ENCODE measurements at places on chromosomes 5 and 9. TPM values are rescaled to one million over a fixed set of nuclear protein-coding genes. Genes with fewer than 3 reads are reported as not detected.

The TMEFF1 gene
- polyA plus RNA-seq, result 1.2 TPM

The TAF11L2 gene
- polyA plus RNA-seq, result not detected

The OR13D1 gene
- not detected for polyA plus RNA-seq

The OR1J2 gene
- not detected for polyA plus RNA-seq

The PRR7 gene
- polyA plus RNA-seq, result 0.88 TPM

The CCDC187 gene
- 3.0 TPM for polyA plus RNA-seq

The FIBCD1 gene
- polyA plus RNA-seq, result 0.64 TPM

The PCDHGC5 gene
- polyA plus RNA-seq, result 1.4 TPM

The CRB2 gene
- polyA plus RNA-seq, result 0.21 TPM

The SPINK4 gene
- not detected for polyA plus RNA-seq

The PNPLA7 gene
- 5.2 TPM for polyA plus RNA-seq

The BRINP1 gene
- polyA plus RNA-seq, result 0.11 TPM

The PCA3 gene
- 0.21 TPM for polyA plus RNA-seq

The TSSK1B gene
- polyA plus RNA-seq, result 0.06 TPM

- DNase-seq, result no peak
These were observed 58.3 kb downstream of the IZUMO3 start for GRCh38 chr9:24487250-24487861.

- DNase-seq, result no peak
These were observed 51.4 kb downstream of the SMARCA2 start for GRCh38 chr9:2066312-2067273.

DNA sequence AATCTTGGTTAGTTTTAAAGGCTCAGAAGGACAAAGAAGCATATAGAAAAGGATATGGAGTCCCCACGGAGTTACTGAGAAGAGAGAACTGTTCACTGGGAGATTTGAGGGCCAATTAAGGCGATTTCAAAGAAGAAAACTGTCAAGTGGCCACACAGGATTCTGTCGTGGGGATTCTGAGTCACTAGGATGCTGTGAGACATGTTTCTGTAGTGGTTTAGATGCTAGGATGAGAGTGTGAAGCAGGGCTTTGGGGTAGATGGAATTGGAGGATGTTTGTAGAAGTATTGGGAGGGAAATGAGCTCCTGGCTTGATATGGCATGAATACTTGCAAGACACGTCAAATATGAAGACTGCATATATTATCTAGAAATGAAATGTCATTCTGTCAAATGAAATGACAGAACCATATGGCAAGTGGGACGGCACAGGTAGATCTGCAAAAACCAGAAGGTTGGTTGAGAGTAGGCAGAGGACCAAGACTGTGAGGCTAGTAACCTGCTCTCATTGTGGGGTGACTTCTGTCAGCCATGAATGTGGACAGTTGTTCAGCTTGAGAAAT is 136.3 kb upstream of the SPRY4 start:
- no peak for DNase-seq

DNA sequence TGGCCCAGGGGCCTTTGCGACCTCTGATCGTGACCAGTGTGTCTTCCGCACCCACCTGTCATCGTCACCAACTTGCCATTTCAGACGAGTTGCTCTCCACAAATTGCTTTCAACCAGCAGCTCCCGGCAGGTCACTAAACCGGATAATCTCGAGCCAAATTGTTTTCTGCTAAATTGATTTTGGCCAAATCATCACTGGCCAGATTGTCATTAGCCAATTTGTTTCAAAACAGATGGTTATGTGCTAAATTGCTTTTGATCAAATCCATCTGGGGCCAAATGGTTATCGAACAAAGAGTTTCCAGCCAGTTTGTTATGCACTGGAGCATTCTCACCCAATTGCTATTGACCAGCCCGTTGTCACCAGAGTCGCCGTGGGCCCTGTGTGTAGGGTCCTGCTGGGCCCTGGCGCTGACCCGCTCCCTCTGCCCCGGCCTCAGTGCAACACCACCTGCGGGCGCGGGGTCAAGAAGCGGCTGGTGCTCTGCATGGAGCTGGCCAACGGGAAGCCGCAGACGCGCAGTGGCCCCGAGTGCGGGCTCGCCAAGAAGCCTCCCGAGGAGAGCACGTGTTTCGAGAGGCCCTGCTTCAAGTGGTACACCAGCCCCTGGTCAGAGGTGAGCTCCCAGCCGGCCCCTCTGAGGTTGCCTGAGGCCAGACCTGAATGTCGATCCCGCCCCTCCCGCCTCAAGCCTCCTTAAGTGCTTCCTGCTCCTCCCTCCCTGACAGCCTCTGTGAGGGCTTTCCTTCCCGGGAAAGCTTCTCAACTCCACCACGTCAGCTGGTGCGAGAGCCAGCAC is 35.6 kb downstream of the ADAMTSL2 start:
- DNase-seq, result no peak

DNA sequence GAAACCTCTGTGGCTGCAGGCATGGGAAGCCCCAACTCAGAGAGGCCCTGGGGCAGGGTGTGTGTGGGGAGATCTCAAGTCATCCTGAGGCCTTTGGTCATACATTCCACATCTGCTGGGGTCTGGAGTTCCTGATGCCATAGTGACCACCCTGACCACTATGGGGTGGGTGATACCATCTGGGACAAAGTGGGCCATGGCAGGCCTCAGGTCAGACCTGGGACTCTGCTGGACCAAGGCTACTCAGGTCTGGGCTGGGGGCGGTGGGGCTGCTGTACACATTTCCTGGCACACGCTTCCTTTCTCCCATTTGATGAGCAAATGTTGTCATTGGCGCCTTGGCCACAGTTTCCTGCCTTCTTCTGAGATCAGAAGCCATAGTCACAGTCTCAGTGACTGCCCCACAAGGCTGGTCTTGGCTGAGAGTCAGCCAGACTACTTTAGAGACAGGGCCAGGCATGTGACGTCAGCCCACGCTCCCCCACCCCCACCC is 15.1 kb upstream of the ACSL6 start:
- no peak for DNase-seq

- no peak for DNase-seq
These were observed 36.9 kb upstream of the TXN start for GRCh38 chr9:110293248-110293647.

- peak; percentile 68 for DNase-seq
These were observed 8.4 kb upstream of the PHYHD1 start for GRCh38 chr9:128912270-128912853.

DNA sequence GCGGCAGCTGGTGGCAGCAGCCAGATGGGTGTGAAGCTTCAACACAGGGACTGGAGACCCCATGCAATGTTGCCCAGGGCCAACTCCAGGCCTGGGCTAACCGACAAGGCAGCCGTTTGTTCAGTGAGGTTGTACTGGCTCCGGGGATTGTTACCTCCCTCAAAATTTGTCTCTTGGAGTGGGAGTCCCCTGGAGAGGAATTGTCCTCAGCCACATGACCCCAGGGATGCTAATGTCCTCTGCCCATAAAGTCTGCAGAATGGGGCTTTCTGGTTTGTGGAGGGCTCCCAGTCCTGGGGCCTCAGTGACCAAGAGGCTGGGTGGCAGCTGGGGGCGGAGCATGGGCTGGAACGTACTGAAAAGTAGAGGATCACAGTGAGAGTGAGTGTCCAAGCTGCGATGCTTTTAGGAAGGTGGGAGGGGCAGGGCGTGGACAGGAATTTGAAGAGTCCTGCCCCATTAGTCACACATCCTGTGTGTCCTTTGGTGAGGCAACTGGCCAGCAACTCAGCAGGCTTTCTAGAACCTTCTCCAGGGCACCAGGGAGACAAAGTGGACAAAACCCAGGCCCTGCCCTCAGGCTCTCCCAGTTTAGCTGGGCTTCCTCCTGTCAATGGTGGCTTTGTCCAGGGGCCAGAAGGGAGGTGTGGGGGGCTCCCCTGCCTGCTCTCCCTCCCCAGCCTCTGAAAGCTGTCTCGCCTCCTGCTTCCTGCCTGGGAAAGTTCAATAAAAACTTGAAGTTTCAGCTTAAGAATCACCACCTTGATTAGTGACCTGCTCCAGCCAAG is 114.0 kb downstream of the NSG2 start:
- no peak for DNase-seq

DNA sequence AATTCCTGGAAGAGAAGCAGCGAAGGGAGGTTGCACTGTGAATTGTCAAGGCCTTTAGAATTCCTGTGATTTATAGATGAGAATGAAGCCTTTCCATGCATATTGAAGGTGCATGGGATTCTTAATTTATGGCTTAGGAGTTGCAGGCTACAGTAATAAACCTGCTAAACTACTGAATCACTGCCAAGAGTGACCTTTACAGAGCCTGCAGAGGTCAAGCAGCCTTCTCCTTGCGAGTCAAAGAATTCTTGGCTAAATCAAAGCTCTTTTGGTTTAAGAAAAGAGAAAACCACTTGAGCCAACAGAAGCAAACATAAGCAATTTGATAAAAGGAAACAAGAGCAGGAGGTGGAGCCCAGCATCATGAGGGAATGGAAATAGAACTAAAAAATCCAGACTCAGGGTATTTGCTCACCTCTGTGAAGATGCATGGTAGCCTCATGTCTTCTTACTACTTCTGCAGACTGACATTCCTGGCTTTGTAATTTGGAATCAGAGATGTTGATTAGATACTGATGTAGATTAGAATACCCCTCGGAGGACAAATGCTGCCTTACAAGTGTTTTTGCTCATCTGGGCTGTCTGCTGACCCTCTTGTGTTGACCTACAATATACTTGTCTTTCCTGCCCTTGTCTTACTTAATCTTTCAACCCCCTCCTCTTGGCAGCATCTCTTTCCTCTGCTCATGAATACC is 90.3 kb upstream of the IFNK start:
- DNase-seq, result no peak

DNA sequence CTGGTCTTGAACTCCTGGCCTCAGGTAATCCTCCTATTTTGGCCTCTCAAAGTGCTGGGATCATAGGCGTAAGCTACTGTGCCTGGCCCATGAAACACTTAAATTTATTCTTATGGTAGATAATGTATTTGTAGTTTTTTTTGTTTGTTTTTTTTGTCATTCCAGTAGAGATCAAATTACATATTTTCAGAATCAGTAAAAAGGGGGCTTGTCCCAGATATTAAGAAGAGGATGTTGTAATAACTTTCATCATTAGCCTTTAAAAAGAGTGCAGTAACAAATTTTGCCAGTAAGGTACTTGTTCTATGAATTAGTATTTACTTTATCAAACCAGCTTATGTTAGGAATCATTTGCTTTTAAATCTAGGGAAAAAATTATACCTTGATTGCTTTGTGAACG is 42.6 kb downstream of the GAPVD1 start:
- no peak for DNase-seq

DNA sequence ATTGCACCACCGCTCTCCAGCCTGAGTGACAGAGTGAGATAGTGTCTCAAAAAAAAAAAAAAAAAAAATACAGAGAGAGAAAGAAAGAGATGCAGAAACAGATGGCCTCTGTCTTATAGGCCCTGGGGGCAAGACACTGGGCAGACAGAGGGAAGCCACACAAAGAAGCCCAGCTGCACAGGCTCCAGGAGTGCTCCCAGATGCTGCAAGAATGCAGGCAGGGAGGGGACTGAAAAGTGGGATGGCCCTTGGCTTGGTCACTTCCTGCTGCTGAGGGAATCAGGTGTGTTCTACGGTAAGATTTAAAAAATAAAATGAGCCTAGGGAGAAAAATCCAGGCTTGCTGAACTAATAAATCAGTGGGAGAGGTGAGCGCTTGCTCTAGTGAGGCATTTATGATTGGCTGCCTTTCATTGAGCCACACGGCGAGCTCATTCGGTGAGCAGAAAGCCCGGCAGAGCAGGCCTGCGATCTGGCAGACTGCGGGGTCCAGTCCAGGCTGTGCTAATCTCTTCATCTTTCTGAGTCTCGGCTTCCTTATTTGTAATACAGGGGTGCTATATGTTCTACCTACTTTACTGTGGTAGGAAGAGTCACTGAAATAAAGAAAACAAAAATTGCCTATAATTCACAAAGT is 80.6 kb downstream of the RAD23B start:
- no peak for DNase-seq

- no peak for DNase-seq
These were observed 262.0 kb upstream of the C9orf72 start for GRCh38 chr9:27835286-27835685.

GRCh38 chr5:94469894-94470329 is 148.5 kb downstream of the KIAA0825 start:
- DNase-seq, result no peak

DNA sequence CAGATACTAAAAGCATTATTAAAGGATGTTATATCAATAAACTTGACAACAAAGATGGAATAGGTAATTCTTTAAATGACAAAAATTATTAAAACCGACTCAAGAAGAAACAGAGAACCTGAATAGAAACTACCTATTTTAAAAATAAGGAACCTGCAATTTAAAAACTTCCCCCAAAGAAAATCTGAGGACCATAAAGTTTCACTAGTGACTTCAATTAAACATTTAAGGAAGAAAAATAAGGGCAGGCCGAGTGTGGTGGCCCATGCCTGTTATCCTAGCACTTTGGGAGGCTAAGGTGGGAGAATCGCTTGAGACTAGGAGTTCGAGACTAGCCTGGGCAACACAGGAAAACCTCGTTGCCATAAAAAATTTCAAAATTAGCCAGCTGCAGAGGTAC is 99.6 kb downstream of the FANCC start:
- no peak for DNase-seq

DNA sequence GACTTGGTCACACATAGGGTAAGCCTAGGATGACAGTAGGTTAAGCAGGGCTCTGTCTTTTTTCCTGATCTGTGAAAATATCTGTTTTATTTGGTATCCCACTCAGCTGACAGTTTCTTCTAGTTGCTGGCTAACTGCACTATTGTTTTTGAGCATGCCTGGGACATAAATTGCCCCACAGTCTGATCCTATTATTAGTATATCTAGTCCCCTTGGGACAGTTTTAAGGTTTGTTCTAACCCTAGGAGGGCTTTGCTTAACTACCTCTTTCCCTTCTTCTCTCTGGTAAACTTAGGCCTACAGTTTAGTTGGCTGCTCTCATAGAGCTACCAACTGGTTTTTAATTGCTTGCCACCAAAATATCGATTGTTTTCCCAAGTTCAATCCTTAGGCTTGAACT is 446.6 kb downstream of the ARHGEF28 start:
- no peak for DNase-seq

GRCh38 chr5:21646469-21646868 is 1206.7 kb downstream of the CDH12 start:
- no peak for DNase-seq

DNA sequence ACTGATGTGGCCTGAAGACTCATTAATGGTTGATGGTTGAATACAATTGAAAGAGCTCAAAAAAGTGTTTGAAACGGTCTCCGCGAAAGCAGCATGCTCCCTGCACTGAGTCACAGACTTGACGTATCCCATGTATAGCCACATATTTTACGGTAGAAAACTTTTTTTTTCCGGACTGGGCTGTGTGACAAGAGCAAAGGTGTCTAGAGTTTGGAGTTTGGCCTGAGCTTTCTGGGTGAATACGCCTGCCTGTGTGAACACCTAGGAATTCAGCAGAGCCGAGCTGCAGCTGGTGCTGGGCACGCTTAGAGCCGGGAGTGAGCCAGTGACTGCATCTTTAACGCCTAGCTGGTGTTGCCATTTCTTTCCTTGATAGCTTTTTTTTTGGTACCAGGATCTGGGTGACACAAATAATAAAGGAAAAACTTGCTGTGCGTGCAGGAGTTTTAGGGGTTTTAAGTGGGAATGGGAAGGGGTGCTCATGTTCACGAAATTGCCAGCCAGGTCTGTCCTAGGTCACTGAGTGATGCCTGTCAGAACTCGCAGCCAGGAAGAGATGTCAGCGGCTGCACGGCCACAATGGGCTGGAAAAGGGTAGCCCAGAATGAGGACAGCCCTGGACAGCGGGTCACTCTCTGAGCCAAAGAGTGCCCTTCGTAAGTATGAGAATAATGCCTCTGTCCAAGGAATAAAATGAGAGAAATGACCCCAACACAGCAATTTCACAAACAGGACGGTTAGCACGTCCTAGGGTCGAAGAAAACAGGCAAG is 51.7 kb downstream of the PSMB7 start:
- no peak for DNase-seq
